ENCODE measurements at places on chromosomes 1 and 21.
A peak's percentile ranks its signal among the peaks of the same experiment; 100 is the strongest.

DNA sequence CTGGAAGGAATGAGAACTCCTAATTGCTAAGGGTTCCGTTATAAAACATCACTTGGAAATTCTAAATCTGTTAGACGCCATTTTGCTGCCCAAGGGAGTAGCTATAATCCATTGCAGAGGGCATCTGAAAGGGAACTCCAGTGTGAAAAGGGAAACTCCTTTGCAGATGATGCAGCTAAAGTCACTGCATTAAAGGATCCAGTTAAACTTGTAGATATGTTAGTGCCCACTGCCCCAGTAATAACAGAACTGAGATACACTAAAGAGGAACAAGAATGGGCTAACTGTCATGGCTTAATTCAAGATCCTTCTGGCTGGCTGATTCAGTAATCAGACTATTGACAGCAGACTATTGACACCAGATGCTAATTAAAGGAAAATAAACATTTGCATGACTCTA is 81.8 kb upstream of the KIAA0040 start:
- no peak for DNase-seq

DNA sequence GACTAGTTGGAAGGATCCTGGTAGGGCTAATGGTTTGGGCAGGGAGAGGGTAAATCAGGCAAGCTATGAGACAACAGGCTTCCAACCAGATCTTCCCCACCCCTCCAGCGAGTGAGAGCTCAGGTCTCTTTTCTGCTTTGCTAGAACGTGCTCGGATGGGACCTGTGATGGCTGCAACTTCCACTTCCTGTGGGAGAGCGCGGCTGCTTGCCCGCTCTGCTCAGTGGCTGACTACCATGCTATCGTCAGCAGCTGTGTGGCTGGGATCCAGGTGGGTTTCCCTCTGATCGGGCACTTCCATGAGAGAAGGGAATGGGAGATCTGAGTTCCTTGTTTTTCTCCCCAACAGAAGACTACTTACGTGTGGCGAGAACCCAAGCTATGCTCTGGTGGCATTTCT is 14.0 kb upstream of the SARS1 start:
- no peak for DNase-seq

GRCh38 chr21:34202553-34203372 is 129.4 kb downstream of the MRPS6 start:
- DNase-seq, result peak; percentile 25

- DNase-seq, result no peak
Observed at GRCh38 chr1:210855440-210855839, 278.5 kb downstream of the KCNH1 start.

GRCh38 chr1:39189592-39190041 is 14.9 kb upstream of the MACF1 start:
- peak; percentile 82 for DNase-seq

GRCh38 chr1:43274125-43274803 is 4.5 kb downstream of the TMEM125 start:
- DNase-seq, result peak; percentile 36

DNA sequence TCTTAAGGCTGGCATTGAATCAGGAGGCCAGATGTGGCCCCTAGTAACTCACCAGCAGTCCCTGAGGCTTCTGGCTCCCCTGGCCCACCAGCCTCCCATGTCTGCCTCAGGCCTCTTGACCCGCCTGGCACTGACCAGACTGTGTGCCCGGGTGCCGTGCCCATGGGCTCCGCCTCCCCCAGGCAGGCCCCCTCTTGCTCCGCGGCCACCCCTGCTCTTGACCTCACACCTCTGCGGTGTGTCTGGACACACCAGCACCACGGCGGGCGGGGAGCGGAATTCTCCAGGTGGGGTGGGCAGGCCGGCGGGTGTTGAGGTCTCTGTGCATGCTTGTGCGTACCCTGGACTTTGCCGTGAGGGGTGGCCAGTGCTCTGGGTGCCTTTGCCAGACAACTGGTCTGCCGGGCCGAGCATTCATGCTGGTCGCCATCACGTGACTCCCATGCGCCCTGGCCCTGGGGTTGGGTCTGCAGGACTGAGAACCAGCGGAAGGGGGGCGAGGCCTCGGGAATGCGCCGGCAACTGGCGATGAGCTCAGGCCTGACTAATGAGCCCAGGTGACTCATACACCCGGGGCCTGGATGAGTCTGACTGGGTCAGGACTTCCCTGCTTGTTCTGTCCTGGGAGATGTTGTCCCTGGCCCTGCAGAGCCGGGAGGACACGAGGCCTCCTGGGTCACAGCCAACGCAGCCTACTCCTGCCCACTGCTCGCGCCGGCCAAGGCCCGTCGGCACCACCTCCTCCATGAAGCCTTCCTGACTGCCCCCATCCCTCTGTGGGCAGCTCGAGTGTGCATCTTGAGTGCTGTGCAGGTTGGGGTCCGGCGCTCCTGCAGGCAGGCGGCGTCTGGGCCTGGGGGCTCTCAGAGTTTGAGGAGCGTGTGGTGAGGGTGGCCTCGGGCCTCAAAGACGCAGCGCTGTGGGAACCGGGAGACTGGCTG is 22.6 kb downstream of the COL18A1 start:
- DNase-seq, result peak; percentile 97

DNA sequence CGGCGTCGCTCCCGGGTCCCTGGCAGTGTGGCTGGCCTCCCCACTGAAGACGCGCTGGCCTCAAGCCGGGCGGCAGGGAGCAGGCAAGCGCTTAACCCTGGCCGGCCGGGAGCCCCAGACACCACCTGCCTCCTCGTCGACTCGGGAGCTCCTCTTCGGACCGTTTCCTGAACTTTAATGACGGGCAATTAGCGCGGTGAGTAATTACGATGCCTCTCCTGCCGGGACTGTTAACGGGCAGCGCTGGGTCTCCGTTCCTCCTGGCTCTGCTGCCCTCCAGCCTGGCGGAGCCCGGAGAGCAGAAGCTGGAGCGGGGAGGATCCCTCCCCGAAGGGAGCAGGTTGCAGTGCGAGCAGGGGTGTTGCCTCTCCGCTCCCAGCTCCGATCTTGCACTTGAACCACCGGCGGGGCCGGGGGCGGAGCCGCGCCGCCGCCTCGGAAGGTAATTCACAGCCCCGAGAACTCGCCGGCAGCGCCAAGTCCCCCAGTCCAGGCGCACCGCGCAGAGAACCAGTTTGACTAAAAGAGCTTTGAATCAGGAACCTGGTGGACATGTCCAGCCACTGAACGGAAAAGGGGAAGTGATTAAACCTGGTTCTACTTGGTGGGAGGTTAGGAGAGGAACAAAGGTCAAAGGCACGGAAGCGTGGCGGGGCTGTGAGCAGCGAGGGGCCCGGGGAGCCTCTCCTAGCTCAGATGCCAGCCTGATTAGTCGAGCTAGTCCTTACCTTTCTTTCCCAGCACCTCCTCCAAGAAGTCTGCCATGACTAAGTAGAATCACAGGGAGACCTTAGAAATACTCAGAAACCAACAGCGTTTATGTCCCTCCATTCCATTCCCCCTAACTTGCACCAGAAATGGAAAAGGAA is 18.3 kb upstream of the PLEKHA6 start:
- peak; percentile 21 for DNase-seq

DNA sequence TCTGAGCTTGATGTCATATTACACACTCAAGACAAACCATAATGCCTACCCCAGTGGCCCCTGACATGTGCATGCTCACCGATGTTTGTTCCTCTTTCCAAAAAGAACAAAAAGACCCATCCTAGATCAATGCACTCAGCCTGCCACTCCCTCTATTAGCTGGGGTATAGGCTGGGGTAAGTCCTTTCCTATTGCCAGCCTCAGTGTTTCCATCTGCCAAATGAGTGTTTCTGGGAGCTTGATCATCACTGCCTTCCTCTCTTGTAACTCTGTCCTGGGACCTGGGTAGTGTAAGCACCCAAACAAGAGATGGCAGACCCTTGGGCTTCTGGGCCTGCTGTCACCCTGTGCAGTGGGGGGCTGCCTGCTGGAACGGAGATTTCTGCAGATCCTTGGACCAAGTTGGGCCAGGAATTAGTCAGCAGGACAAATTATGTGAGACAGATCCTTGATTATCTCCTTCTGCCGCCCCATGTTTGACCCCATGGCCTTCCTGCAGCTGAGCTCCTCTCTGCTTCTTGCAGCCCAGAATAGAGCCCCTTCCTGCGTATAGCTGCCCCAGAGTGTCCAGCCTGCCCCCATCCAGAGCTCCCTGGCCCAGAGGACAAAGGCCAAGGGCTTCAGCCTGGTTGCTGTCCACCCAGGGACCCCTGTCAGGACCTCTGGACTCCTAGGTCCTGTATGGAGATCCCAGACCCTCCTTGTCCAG is 31.5 kb upstream of the LRP8 start:
- no peak for DNase-seq

DNA sequence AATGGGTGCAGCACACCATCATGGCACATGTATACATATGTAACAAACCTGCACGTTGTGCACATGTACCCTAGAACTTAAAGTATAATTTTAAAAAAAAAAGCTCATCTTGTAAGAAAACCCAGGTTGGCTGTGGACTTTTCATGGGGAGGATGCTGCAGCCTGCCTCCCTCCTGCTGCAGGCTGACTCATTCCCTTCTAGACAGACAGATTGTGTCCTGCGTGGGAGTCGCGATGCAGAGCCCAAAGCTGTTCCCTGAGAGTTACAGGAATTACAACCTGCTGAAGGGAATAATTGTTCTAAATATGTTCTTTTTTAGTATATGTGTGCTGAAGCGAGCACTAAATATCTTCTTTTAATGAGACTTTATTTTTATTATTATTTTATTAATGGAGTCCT is 93.2 kb downstream of the TBX19 start:
- peak; percentile 37 for DNase-seq

- DNase-seq, result no peak
Observed at GRCh38 chr1:119670898-119671297, 22.8 kb upstream of the ZNF697 start.

GRCh38 chr1:79808816-79809475 is 802.4 kb upstream of the ADGRL4 start:
- DNase-seq, result peak; percentile 10

DNA sequence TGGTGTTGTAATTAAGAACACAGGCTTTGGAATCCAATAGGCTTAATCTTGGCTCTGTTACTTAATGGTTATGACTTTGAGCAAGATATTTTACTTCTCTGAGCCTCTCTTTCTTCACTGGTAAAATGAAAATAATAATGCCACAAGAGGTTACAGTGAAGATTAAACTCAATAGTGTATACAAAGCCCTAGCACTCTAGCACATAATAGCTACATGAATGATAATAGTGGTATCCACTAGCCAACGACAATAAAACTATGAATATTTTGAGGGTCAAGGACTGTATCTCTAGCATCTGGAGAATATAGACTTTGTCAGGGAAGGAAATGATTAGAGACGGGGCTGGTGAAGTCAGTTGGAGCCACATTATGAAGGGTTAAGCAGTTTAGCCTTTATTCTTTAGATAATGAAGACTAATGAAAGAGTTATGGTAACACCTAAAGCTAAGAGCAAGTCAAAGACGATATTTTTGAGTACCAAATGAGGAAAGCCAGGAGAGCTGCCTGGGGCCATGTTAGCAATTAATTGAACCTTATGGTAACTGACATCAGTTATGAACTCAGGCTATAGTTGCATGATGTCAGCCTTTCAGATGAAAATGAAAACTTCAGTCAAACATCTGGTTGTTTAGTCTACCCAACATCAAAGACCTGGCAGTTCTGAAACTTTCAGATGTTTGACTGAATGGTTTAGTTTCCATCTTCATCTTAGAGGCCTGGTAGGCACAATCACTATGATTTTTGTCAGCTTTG is 32.8 kb upstream of the RNF11 start:
- DNase-seq, result no peak
